ENCODE measurements at places on chromosomes 7 and 10.

DNA sequence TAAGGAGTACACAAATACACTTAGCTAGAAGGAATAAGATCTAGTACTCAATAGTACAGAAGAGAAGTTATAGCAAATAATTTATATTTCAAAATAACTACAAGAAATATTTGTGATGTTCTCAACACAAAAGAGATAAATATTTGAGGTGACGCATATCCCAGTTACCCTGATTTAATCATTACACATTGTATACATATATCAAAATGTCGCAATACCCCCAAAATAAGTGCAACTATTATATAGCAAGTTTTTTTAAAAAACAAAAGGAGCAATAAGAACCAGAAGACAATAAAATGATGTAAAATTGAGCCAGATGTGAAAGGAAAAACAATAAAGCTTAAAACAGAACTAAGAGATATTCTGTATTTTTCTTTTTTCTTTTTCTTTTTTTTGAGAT is 59.3 kb upstream of the KIAA1217 start:
- no peak for DNase-seq

DNA sequence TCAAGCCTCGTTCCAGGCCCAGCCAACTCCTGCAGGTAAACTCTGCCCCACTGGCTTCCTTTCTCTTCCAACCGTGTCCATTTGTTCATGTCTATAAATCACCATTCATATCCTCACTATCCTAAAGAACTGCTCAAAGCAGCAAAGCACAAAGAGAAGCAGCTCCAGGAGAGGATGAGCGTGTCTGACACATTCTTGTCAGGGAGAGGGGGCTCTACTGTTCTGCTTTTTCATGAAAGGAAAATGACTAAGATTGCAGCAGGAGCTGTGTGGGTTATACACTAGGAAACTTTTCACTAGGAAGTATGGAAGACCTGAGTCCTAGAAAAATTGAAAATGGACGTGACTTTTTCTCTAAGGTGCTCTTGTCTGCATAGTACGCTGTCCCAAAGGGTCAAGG is 16.7 kb downstream of the AGFG2 start:
- DNase-seq: no peak

DNA sequence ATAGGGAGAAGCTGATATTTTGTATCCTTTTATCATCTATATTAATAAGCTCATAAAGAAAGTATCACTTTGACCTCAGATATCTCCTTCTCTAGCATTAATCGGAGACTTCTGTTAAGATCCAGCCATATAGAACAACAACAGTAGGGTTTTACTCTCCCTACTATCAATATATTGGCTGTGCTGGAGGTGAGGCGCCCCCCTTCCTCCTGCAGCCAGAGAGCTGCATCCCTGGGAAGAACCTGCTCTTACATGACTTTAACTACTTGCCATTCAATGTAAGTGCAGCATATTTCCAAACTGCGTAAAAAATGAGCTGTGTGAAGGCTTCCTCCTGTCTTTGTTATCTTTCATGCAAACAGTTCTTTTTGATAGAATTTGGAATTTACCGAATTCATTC is 247.8 kb downstream of the SDK1 start:
- no peak for DNase-seq

DNA sequence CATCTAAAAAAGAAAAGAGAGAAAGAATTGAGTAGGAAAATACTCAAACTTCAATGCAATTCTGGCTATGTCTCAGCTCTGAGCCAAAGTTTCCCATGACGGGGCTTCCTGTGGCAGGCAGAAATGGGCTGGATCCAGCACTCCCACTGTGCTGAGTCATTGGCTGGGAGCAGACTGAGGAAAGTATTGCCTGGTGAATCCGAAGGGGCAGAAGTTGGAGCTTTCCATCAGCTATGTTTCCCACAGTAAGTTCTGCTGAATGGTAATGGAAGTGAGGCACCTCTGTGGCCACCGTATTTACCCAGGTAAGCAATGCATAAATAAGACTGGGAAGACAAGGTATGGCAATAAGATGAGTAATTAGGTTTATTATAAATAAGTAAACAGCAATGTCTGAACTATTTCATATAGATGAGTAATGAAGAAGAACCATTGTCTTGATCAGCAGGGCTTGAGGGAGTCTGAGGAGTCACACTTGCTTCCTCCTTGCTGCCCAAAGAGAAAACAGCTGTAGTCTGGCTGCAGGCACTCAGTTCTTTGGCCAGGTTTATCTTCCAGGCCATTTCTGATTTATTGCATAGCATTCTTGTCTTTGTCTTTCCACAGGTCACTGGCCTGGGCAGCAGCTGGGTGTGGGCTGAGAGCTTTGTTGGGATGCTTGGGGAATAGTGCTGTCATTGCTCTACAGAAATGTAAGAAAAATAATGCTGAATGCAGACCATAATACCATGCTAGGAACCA is 255.3 kb downstream of the DNAJB9 start:
- no peak for DNase-seq

DNA sequence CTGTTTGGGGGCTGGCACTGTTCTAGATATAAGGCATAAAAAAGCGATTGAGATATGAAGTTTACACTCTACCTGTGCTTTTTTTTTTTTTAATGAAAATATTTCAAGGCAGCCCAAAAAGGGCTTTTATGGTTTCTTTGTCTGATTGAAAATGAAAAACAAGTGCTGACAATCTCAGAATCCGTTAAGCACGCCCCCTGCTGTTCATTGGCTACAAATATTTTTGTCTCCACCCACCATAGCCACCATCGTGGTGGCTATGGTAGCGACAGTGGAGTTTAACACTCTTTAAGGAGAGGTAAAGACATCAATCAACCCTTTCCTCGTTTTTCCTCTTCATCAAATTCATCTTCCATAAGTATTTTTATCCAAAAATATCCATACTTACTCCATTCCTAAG is 94.2 kb downstream of the CD36 start:
- no peak for DNase-seq

DNA sequence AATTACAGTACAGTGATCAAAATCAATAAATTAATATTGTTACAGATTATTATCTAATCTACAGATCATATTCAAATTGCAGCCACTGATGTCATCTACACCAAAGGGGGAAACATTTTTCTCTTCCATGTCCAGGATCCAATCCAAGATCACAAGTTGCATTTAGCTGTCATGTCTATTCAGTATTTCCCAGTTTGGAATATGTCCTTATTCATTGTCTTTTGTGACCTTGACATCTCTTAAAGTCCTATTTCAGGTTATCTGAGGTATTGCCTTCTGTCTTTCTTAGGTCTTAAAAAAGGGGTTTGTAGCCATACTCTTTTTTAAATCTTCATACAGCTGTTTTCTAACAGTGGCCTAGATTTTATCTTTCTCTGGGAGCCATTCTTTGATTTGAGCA is 93.3 kb downstream of the MLLT10 start:
- no peak for DNase-seq

- peak; percentile 45 for DNase-seq
Measured at GRCh38 chr10:111114758-111115500, 38.1 kb downstream of the ADRA2A start.

DNA sequence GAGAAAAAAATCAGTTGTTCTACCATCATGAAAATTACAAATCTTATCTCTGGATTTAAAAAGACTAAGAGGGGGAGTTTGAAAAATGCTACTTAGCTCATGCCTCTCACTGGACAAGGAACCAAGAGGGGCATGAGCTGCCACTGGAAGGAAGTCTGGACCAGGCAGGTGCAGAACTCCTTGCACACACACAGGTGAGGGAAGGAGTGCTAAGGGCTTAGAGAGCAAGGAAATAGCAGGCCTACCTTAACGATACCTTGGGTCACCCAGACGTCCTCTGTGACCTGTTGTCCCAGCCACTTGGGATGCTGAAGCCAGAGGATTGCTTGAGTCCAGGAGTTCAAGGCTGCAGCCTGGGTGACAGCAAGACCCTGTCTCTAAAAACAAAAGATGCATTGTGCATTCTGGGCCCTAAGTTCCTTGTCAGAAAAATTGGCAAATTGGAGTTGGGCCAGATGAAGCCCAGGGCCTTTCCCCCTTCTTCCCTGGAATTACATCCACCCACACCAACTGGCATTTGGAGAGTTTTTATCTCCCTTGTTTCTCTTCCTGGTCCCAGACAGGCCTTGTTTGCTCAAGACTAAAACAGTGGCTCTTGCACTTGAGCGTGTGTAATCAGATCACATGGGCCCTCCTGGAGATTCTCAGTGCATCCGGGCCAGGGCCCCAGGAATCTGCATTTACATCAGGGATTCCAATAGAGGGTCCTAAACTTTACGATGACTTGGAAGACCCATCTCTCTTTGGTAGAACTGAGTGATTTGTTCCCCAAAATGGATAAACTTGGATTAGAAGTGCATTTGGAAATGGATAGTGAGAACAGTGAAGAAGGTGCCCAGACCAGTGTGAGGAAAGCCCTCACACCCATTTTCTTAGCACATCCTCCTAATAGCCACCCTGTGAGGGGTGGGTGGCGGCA is 3.0 kb downstream of the DDIT4 start:
- no peak for DNase-seq

DNA sequence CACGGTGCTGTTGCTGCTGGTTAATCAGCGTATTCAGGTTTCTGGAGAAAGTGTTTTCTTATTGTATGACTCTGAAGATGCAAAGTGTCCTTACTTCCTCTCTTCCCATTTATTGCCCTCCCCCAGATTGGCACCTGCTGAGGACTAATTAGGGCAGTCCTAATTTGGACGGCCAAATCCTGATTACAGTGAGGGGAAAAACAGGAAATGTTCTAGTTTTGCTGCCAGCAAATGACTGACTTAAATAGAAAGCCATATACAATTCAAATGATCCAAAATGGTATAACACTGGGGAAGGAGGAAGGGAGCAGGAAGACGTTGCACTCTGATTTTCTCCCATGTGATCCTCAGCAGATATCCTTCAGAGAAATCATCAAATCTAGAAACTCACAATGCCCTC is 222.4 kb upstream of the LRGUK start:
- DNase-seq: no peak

GRCh38 chr7:87608431-87608830 is 7.7 kb upstream of the ABCB1 start:
- no peak for DNase-seq

DNA sequence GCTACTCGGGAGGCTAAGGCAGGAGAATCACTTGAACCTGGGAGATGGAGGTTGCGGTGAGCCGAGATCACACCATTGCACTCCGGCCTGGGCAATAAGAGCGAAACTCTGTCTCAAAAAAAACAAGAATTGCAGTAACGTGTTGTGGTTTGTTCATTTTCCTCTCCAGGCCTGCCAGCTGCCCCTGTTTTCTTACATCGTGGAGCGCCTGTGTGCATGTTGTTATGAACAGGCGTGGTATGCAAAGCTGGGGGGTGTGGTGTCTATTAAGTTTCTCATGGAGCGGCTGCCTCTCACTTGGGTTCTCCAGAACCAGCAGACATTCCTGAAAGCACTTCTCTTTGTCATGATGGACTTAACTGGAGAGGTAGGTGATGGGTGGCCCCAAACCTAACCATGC is 52.1 kb downstream of the TRRAP start:
- peak; percentile 14 for DNase-seq

DNA sequence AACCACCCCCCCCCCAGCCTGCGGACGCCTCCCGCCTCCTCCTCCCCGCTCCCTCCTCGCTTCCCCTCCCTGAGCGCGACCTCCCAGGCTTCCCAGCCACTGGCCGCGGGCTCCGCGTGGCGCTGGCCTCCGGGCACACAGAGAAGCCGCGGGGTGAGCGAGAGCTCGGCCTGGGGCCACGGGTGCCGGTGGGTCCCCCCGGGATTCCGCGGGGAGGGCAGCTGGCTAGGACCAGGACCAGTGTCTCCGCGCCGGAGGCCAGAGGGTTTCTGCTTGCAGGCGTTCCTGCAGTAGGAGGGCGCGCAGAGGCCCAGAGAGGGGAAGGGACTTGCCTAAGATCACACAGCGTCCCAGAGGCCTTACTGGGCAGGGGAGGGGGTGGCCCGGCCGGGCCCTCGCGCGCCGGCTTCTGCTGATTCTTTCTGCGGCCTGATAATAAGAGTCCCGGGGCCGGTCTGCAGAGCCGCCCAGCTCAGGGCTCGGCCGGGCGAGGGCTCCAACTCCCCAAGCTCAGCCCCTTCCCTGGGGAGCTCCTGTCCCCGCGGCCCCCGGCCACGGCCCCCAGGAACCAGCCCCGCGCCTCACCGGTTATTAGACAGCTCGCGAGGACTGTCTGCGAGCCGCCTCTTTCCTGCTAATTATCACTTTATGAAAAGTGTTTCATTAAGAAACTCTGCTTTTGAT is 10.1 kb downstream of the UNCX start:
- DNase-seq: no peak

- no peak for DNase-seq
Measured at GRCh38 chr10:31557854-31558253, 238.8 kb downstream of the ZEB1 start.

GRCh38 chr7:155815332-155816191 is 3.3 kb upstream of the SHH start:
- DNase-seq: no peak

- DNase-seq: no peak
Measured at GRCh38 chr10:24900888-24901685, 51.3 kb downstream of the PRTFDC1 start.

DNA sequence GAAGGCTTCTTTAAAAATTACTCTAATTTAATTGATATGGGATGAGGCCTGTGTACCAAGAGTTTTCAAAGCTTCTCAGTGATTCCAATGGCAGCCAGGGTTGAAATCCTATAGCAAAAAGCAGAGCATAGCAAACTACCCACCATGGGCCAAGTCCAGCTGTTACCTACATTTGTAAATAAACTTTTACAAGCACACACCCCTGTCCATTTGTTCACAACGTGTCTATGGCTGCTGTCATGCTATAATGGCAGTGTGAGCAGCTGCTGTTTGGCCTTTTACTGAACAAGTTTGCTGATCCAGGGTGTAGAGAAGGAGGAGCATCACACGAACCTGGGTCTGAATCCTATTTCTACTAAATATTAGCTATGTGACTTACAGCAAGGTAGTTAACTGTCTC is 50.0 kb downstream of the NPY start:
- DNase-seq: no peak

GRCh38 chr7:36943591-36944435 is 219.5 kb upstream of the AOAH start:
- DNase-seq: no peak

DNA sequence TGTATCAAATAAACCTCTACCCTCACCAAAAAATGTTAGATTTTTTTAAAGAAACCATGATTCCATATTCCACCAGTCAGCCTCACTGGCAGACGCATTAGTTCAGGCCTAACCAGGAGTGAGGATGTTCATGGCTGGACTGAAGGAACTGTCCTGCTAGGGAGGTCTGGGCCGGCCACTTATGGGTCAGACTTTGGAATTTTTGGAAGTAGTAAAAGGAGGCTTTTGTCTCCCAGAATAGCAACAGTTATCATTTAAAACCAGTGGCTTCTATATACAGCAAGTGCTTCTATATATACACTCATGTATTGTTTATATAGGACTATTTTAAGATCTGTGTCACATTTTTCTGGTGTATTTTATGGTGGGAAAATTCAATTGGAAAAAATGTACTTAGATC is 120.5 kb downstream of the CNNM2 start:
- DNase-seq: no peak
